ENCODE measurements at places on chromosomes 2 and 18. TPM values are rescaled to one million over a fixed set of nuclear protein-coding genes. Genes with fewer than 3 reads are reported as not detected.

The DIPK1C gene
- total RNA-seq = not detected

The PDE11A gene
- total RNA-seq = not detected

The GALNT14 gene
- not detected for total RNA-seq

The RAB31 gene
- 6.9 TPM for total RNA-seq

The PIEZO2 gene
- total RNA-seq = not detected

The TMEM200C gene
- total RNA-seq = not detected

The TXNDC2 gene
- total RNA-seq = not detected

The PROKR1 gene
- total RNA-seq = not detected

The EVA1A gene
- total RNA-seq = not detected

The TEKT4 gene
- not detected for total RNA-seq

The SULT6B1 gene
- not detected for total RNA-seq

The EGR4 gene
- not detected for total RNA-seq

The TSPYL6 gene
- total RNA-seq = not detected

The ERFE gene
- total RNA-seq = 3.8 TPM
